Neural progenitor cell (in vitro differentiated cells): ENCODE measurements at places on chromosomes 1 and 21.
A peak's percentile ranks its signal among the peaks of the same experiment; 100 is the strongest.

GRCh38 chr1:180156201-180156600 lies 1.5 kb downstream of the QSOX1 start:
- no peak for DNase-seq

- peak; percentile 65 for DNase-seq
Observed at GRCh38 chr1:23936481-23937176, 23.0 kb upstream of the PNRC2 start.

GRCh38 chr1:61851849-61852669 lies 109.8 kb downstream of the PATJ start:
- DNase-seq, result peak; percentile 73

DNA sequence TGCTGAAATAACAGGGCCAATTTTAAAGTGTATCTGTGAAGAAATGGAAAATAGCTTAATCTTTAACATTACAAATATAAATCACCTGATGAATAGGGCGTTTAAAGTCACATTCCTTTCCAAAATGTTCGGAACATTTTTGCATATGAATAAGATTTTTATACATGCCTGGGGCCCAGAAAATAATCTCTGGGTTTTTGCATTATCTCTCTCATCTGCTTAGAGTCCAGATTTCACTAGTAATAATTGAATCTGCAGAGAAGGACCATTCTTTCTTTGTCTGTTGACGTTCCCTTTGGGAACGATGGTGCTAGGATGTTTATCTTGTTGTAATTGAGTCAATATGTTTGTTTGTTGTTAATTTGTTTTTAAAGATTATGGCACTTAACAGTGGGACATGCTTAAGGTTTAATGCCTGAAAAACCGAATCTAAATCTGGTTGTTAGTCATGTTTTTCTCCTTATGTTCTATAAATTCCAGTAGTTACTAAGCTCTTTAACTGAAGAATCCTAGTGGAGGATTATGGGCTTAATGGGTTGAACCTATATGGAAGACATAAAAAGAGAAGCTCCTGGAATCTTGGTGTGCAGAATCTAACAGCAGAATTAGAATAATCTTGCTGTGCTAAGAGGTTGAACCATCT lies 140.6 kb downstream of the VPS13D start:
- no peak for DNase-seq

DNA sequence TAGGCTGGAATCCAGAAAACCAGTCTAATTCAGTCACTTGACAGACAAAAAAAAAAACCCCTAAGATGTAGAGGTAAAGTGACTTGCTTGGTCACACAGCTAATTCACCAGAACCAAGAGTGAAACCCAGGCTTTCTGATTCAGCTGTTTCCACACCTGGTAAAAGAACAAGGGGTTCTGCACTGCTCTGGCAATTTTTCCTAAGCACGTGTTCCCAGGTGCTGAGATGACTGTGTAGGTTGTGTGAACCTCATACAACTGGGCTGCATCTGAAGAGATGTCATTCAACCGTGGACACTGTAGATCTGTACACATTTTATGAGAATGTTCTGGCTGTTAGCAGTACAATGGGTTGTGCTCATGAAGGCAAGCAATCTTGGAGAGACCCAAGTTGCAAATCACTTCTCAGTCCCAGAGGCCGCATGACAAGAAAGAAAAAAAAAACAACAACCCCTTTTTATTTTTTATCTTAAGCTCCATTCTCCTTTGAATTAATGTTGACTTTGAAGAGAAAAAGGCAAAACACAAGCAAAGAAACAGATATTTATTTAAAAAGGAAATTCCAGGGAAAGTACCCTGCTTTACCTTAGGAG lies 95.4 kb downstream of the INTS7 start:
- no peak for DNase-seq

DNA sequence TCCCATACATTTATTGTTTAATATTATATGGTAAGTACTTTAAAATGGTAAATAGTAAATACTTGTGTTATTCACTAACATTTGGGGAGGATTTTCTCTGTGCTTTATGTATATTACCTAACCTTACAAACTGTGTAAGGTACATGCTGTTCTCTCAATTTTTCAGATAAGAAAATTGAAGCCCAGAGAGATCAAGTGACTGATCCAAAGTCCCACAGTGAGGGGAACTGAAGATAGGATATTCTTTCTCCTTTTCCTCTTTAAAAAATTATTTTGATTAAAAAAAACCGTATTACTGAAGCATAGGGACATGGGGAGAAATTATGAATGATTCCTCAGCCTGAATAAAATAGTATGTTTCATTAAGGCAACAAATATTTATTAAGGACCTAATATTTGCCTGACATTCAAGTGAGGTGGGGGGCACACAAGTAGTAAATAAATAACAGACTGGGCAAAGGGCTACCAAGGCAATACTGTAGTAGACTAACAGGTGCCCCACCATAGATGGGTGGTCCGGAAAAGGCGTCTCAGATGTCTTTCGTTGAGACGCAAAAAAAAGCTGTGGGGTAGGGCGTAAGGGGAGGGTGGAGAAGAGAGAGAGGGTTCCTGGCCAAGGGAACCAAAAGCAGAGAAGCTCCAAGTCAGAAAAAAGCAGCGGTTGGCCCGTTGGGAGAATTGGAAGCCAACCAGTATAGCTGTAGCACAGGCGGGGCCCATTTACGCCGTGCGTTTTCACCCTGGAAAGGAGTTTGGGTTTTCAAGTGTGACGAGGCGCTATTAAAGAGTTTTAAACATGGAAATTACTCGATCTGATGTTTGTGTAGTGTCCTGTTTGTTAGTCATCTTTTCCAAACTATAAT lies 944 bp upstream of the AGO3 start:
- DNase-seq, result peak; percentile 72

GRCh38 chr1:151458802-151459330 lies 428 bp downstream of the POGZ start:
- DNase-seq, result peak; percentile 89

DNA sequence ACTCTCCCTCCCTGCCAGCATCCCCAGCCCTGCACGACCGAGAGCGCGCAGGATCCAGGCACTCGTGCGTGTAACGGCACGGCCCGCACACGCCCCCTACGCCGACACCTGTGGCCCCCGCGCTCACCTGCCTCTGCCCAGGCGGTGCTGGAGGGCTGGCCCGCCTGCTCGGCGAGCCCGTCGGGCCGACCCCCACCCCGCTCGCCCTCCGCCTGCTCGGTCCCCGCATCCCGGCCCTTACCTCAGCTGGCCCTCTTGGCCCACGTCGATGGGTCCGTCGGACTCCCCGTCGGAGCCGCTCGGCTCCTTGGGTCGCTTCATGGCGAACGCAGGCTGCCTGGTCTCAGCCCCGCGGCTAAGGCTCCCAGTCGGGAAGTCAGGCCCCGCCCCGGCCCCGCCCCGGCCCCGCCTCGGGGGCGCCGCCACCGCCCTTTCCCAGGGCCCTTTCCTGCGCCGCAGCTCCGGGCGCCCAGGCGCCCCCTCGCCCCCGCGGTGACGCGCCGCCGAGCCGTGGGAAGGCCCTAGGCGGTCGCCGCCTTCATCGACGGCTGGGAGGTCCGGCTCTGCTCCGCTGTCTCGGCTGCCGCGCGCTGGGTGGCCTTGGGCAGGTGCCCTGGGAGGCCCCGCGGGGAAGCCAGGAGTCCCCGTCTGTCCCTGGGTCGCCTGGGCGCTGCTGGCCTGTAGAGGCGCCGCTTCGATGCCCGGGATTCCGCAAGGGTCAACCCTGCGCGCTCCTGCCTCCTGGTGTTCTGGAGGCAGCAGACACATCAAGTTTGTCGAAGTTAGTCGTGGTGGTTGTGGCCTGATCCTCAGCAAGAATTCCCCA lies at the start of gene HEYL:
TSS of gene HEYL (minus strand) at position 339 of the 826 bp plus-strand sequence. CDS start at position 321, 18 bp downstream.
- peak; percentile 91 for DNase-seq

DNA sequence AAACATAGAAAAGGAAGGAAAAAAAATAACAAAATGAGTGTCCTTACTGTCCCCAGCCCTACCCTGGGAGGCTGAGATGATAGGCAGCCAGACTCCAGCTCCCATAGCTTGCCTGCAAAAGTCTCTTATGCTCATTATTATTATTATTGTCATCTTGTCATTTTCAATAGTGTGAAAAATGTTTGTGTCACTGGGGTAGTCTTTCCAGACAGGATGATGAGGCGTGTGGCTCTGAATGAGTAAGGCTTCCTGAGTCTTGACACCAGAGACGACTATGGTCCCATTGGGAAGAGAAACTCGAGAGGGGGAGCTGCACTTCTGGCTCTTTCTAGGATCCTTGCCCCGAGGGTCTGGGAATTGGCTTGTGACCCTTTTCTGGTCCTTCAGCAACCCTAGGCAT lies 1.1 kb upstream of the CYB561D1 start:
- no peak for DNase-seq

GRCh38 chr1:84223751-84224432 lies 77.6 kb upstream of the SAMD13 start:
- no peak for DNase-seq

GRCh38 chr1:233815865-233816264 lies 88.6 kb upstream of the SLC35F3 start:
- DNase-seq, result no peak

DNA sequence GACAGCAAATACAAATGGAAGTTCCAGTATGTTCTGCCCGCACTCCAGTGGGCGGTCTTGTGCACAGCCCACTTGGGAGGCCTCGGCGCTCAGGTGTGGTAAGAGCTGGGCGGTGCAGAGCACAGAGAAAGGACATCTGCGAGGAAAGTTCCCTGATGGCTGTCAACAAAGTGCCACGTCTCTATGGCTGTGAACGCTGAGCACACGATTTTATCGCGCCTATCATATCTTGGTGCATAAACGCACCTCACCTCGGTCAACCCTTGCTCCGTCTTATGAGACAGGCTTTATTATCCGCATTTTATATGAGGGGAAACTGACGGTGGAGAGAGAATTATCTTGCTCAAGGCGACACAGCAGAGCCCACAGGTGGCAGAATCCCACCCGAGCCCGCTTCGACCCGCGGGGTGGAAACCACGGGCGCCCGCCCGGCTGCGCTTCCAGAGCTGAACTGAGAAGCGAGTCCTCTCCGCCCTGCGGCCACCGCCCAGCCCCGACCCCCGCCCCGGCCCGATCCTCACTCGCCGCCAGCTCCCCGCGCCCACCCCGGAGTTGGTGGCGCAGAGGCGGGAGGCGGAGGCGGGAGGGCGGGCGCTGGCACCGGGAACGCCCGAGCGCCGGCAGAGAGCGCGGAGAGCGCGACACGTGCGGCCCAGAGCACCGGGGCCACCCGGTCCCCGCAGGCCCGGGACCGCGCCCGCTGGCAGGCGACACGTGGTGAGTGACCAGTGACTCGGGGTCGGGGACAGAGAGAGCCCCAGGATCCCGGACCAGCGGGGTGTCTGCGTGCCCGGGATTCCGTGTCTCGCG lies at the start of gene IL12RB2:
TSS of gene IL12RB2 (plus strand) at position 623 of the 810 bp plus-strand sequence. CDS start 12,496 bp downstream, outside the sequence.
- peak; percentile 81 for DNase-seq

DNA sequence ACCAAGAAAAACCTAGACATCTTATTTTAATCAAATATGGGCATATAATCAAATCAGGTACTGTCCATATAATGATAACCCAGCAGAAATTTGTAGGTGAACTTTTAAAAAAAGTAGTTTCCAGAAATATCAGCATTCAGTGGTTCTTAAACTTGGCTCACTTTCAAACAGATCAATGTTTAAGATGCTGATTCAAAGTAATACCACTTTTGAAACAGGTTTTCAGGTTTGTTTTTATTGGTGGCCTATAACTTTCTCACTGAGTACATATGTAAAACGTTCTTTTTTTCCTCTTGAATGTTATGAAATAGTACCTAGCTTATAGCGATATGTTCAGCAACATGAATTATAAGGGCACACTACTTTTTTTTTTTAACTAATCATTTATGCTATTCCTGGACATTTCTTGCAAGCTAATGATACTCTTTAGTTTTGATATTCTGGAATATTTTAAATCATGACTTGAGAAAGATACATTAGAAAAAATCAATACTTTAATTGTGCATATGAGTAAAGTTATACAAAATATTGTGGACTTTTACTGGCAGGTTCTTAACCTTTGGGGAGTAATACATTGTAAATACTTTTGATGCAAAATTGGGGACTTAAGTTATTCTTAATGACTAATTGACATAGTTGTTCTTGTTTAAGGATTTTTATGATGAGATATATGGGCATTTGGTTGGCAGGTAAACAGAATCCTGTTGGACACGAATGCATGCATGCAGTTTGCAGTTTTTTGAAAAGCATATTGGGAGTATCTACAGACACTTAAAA lies 3.0 kb downstream of the NFIA start:
- DNase-seq, result no peak
